ENCODE measurements at places on chromosomes 7 and 10.
A peak's percentile ranks its signal among the peaks of the same experiment; 100 is the strongest.

DNA sequence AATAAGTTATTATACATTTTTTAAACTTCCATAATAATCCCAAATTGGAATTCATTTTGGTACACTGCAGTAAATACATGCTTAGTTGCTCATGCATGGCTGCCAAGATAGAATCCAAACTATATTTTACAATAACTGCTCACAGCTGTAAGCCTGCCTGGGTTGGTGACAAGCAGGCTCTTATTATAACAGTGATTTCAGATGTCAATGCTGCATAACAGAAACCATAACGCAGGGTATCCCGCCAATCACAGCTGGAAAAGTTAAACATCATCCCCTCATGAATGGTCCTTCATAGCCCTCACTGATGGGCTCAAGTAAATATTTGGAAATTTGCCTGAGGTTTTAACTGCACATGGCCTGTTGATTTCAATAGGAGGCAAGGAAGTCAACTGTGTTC, 149.8 kb downstream of the AMPH start:
- DNase-seq = no peak

GRCh38 chr7:116998567-116999175, 45.4 kb downstream of the ST7 start:
- no peak for DNase-seq

- no peak for DNase-seq
Observed at GRCh38 chr10:49037187-49037586, 78.1 kb downstream of the VSTM4 start.

GRCh38 chr10:114767101-114767985, 54.2 kb upstream of the FHIP2A start:
- DNase-seq = peak; percentile 5

DNA sequence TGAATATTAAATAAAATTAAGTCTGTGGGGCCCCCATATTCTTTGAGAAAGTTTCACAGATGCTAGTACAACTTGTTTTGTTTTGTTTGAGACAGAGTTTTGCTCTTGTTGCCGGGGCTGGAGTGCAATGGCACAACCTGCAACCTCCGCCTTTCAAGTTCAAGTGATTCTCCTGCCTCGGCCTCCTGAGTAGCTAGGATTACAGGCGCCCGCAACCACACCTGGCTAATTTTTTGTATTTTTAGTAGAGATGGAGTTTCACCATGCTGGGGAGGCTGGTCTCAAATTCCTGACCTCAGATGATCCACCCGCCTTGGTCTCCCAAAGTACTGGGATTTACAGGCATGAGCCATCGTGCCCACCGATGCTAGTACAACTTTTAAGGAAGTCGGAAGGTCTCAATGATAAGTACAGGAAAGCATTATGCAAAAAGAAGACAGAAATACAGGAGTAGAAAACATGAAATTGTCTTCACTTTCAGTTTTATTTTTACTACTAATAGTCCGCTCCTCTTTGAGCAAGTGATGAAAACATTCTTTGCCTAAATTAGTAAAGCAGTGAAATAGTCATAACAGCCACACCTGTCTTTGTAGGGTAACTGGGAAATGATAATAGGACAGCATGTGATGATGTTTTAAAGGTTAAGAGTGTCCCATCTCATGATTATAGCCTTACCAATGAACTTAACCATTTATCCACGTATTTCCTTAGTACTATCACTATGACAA, 147.5 kb downstream of the SEMA3D start:
- no peak for DNase-seq

DNA sequence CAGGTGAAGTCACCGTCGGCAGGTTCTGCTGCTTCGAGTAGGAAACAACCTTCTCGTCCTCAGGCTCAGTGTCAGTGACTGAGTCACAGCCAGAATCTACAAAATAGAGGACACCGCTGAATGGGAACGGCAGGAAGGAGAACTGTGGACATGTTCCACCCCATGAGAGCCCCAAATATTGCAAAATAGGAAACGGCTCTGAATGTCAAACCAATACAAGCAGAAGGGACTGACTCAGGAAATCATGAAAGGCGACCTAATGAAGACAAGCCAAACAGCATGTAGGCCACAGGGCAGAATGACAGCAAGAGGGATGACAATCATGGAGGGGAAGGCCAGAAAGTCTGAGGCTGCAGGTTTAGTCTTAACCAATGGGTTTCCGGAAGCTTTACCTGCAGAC, 63.5 kb downstream of the PIK3AP1 start:
- DNase-seq = no peak

DNA sequence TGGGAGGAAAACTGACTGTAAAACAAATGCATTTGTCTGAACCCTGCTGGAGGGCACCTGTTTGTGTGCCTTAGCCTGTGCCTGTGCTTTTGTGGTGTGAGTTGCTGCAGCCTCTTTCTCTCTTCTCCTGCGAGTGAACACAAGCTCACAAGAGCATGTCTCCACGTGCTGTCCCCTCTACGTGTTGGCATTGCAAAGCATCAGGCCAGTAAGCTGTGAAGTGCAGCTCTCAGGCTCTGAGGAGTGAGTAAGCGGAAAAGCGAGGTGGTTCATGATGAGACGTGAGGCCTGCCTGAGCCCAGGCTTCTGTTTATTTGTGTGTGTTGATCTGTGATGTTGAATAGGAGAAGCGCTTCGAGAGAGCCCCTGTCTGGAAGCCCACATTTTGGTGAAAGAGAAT, 85.6 kb upstream of the PDCD4 start:
- no peak for DNase-seq

GRCh38 chr10:128419466-128420019, 293.3 kb upstream of the MKI67 start:
- DNase-seq = no peak

All from activated CD4-positive, alpha-beta T cell treated with anti-CD3 and anti-CD28 coated beads, Interleukin-2, amount 50 U/mL, for 48 hours (primary cell).